ENCODE measurements at places on chromosomes 5 and 9.

DNA sequence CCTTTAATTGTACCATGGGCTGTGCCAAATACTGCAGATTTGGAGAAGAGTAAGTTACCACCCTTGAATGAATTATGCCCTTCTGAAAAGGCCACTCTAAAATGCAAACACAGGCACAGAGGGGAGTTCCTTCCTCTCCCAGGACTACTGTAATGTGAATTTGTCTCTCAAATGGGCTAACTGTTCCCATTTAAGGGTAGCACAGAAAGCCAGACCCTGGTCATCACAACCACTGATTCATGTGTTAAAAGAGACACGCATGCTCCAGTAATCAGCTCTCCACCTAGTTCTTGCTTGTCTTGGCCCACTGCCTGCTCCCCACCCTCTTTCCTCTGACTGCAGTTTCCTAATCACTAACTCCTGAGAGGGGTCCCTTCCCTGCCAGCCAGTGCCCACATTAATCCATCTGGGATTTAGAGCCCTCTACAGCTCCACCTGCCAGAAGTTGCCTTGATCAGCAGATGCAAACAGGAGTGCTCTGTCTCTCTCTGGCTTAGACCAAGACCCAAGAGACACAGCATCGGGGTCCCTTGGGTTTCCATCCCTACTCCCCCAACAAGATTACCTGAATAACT, 382.4 kb downstream of the TMEM167A start:
- DNase-seq, result peak; percentile 33

DNA sequence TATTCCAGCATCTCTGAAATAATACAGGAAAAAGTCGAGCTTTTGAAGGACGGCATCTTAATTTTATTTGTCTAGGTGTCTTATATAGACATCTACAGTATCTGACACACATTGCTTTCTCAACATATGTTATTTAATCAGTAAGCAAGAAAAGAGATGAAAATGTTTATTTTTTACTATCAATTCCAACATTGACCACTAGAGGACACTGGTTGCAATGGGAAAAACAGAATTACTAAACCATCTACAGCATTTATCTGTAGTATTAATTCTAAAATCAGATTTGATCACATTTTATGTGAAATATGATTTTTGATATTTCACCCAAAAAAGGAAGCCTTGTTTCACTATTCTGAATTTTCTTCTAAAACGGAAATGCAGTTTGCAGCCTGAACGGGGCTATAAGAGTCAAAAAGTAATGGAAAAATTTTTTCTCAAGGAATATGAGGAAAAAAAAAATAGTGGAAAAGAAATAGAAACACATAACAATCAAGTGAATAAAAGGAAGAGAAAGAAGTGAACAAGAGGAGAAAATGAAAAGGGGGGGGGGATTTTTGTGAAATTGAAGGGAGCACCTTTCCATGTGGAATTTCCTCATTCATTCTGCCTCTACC, 98.6 kb downstream of the OSTF1 start:
- no peak for DNase-seq

DNA sequence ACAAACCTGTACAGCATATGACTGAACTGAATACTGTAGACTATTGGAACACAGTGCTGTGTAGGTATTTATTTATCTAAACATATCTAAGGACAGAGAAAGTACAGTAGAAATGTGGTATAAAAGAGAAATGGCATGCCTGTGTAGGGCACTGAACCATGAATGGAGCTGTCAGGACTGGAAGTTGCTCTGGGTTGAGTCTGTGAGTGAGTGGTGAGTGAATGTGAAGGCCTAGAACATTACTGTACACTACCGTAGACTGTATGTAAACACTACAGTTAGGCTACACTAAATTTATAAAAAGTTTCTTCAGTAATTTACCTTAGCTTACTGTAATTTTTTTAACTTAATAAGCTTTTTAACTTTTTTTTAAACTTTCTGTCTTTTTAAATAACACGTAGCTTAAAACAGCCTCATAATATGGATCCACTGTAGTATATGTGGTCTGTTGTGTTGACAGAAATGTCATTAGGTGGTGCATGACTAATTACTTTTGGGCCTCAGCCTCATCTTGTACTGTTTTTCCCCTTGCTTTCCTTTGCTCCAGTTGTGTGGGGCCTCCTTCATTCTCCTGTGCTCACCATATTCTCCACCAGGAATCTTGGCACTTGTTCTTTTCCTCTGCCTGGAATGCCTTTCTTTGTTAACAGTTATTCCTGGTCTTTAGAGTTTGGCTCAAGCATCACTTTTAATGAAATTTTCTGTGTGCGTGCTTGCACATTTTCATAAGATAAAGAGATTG, 8.8 kb downstream of the SPIN1 start:
- DNase-seq, result no peak

GRCh38 chr5:179841621-179842020, 17.0 kb downstream of the MRNIP start:
- DNase-seq, result no peak

DNA sequence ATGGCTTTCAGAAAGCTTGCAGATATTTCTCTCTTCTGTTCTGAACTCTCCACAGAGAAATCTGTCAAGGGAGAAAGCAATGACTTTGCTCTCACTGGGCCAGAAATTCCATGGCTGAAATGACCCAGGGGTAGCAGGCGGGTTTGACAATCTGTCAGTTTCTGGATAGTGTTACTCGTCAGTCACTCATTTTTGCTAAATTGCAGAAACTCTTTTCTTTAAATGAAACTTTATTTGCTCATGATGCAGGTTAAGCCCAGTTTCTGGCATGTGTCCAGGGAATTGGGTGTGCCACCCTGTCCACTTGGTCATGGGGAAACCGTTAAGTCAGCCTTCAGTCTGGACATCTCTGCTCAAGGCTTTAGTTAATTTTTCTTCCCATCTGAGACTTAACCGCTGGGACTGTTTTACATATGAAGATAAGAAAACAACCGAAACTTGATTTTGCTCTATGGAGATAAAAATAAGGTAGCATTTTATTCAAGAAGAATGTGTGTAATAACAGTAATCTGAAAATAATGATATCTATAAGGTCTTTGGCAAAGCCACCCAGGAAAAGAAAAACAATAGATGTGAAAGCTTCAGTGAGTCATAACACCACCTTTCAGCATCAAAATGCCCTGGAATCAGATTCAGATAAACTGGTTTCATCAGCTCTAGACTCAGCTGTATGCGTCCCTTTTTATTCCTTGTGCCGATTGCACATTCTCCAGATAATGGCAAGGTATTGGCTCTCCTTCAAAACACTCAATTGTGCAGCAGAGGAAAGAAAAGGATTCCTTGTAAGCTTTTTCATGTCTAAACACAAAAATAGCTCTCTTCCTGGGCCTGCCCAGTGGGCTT, 308.3 kb downstream of the ZSWIM6 start:
- no peak for DNase-seq

DNA sequence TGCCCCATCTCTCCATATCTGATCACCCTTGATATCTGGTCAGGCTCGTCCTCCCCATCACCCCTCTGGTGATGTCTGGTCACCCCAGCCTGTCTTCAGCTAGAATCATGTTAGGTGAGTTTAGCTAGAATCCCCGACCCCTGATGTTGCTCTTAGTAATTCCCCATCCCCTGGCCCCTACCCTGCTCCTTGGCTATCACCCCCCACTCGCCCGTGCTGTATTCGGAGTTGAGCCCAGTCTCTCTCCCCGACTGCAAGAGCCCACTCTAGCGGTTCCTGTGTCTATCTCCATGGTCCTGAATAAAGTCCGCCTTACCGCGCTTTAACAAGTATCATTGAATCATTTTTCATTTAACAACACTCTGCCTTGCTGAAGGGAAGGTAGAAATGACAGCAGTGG, 33.7 kb downstream of the ADAMTS2 start:
- no peak for DNase-seq

- no peak for DNase-seq
These were observed 22.9 kb downstream of the TGFBI start for GRCh38 chr5:136051486-136052220.

- no peak for DNase-seq
These were observed 83.8 kb downstream of the SEMA5A start for GRCh38 chr5:9462109-9462508.

DNA sequence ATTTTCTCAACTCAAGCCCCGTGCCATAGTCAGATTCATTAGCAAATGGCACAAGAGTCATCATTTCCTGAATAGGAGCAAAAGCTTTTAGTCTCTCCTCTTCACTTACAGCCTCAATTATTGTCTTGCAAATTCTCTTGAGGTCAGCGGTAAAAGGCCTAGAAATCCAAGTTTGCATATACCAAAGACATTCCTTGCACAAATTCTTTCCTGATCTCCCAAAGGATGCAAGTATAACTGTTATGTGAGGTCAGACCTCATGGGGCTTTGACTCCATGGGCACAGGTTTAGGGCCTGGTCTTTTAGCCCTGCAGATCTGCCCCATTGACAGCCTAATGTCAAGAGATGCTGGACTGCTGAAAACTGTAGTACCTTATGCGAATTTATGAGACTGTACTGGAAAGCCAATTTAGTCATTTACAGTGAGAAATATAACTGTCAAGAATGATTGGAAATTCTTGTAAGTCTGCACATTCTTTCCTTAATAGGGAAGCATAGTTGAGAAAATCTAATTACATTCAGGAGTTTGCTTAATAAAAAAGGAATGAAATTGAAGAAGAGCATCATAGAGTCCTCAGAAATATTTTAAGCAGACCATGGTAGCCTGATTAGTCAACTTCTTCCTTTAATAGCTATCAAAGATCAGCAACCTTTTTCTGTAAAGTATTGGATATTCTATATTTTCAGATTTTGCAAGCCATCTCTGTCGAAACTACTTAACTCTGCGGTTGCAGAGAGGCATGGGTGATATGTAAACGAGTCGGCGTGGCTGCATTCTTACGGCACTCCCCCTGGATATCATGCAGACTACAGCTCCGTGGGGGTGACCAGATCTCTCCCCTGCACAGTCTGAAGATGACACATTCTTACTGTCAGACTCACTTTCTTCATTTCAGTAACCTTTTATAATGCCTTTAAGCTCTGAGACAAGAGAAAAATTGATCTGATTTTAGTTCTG, 45.2 kb downstream of the GCNT4 start:
- no peak for DNase-seq

DNA sequence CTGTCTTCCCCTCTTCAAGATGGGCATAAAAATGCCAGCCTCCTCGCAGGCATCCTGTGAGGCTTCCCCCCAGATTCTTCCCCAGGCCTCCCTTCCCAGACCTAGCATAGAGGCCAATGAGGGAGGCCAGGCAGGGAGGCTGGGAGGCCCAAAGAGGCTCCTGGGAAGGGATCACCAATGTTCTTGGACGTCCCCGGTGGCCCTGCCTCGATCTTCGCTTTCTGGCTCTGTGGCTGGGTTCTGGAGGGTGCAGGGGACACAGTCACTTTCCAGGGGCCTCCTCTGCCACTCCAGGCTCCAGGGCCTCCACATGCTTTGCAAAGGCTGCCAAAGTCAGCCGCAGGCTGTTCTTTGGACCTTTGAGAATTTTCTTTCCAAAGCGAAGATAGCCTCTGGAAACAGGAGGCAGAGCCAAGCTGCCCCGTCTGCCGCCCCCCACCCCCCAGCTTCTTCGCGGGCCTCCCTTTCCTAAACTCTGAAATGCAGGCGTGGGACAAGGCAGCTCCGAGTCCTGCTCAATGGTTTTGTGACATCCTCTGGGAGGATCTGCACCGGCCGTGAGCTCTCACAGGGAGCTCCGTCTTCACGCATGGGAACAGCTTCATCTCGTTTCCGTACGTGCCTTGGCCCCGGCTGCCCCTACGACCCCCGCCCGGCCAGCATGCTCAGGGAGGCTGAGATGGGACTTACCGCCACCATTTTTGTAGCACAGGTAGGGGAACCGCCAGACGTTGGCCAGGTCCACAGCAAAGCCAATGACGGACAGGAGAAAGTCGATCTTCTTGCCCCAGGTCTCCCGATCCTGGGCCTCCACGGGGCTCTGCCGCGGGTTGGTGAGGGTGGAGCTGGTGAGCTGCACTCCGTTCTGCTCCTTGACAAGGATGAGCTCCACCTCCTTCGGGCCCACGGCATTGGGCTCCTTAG, 2.8 kb downstream of the SLC6A3 start:
- DNase-seq, result no peak

GRCh38 chr5:109566361-109566760, 123.4 kb upstream of the MAN2A1 start:
- DNase-seq, result no peak

- DNase-seq, result no peak
These were observed 128.9 kb downstream of the BARX1 start for GRCh38 chr9:93826209-93826608.

DNA sequence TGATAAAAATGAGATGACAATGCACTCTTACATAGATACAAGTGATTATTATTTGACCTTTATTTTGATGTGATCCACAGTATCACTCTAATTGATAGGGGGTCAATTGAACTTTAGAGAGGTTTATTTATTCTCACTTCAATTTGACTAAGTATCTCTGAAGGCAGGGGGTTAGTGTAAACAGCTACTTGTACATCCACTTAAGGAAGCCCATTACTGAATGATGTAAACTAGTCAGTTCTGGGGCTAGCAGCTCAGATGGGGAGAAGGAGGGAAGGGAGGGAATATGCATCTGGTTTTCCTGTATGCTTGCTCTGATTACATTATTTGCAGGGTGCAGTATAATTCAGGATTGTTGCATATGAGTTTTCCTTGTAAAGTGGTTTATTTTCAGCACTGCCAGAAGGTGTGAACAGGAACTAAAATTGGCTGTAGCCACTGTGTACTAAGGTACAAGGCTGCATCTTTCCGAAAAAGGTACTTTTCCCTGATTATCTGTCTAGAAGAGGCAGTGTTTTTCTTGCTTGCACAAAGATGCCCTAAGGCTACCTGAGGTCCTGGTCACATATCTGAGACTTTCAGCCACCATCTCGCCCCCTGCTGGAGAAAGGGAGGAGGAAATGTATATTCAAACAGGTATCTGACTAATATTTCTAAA, 51.2 kb downstream of the MRPS27 start:
- DNase-seq, result no peak

GRCh38 chr9:127566351-127567001, 45.6 kb upstream of the STXBP1 start:
- no peak for DNase-seq

DNA sequence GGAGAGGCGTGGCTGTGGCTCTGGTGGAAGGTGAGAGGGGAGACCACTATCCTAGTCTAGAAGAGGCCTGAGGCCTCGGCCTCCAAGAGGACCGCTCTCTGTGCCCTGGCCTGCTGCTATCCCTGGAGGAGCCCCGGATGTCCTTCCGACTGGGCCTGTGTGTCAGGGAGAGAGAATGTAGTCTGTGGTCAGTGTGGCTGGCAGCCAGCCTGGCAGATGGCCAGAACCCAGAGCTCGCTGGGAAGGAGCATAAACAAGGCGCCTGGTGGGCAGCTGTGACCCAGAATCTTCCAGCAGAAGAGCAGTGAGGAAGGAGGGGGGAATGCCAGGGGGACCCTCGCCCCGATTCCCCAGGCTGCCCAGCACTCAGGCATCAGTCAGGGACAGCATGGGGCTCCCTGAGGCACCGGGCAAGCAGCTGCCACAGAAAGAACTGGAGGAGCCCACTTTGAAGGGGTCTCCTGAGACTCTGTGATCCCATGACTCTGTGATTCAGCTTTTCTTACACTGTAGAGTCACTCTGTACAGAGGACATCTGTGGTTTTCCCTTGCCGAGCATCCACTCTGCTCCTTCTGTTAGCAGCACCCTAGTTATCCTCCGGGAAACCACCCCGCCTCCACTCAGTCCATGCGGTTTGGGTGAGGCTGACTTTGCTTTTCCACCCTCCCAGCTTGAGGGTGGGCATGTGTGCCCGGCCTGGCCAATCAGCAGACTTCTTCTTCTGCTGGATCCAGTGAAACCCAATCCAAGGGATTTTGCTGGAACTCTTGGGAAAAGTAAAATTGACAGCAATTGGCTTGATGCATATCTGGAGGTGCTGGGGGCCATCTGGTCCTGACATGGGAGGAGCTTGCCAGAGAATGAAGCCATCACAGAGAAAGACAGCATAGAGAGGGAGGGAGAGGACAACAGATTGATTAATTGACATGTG, 46.2 kb upstream of the PWWP2A start:
- DNase-seq, result no peak

GRCh38 chr9:98235126-98235525, 20.3 kb downstream of the TBC1D2 start:
- no peak for DNase-seq

Measured in NCI-H345 (cell line).